ENCODE measurements at places on chromosomes 2 and 18.

DNA sequence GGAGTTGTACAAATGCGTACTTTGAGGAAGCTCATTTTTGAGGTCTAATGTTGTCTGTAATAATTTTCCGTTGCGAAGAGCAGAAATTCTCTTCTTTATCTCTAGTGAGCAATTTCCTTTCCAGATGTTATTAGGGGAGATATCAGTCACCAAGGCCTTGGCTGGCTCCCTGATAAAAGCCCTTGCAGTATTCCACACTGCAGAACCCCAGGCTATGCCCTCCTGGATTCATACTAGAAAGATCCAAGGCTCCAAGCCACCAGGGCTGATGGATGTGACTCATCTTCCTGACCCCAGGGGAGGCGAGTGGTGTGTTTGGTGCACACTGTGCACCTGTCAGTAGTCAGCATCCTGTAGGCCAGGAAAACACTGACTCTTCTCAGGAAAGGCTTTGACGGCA is 34.7 kb downstream of the INO80C start:
- no peak for DNase-seq

GRCh38 chr2:239927424-239927981 is 97.6 kb downstream of the NDUFA10 start:
- DNase-seq: peak; percentile 55

DNA sequence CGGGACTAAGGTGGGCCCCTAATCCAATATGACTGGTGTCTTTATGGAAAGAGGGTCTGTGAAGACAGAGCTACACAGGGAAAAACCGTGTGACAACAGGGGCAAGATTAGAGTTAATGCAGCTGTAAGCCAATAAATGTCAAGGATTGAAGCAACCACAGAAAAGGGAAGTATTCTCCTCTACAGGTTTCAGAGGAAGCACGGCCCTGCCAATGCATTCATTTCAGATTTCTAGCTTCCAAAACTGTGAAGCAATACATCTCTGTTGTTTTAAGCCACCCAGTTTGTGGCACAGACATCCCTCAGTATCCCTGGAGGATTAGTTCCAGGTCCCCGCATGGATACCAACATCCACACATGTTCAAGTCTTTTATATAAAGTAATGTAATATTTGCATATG is 48.8 kb downstream of the SPP2 start:
- no peak for DNase-seq

DNA sequence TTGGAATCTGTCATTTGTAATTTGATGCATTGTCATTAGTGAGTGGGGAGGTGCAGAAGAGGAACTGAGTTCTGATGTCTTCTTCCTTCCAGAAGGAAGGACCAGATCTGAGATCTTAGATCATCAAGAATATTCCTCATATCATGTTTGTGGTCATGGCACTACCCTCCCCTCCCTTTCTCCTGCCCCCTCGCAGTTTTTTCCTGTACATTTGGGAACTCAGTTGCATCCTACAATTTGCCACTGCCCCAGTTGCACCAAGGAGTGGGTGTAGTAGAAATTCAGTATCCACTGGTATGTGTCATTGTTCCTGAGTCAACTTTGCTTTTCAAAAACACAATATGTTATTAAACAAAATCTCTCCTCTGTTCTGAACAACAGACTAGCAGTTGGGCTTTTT is 26.6 kb upstream of the ACVR1 start:
- DNase-seq: no peak

- no peak for DNase-seq
Observed at GRCh38 chr2:166653185-166653813, 159.2 kb upstream of the SCN7A start.

- DNase-seq: no peak
Observed at GRCh38 chr2:44510246-44510645, 148.5 kb downstream of the CAMKMT start.

GRCh38 chr2:72007402-72007801 is 140.3 kb downstream of the CYP26B1 start:
- DNase-seq: no peak

GRCh38 chr2:38892819-38893218 is 3.1 kb downstream of the ARHGEF33 start:
- DNase-seq: no peak

DNA sequence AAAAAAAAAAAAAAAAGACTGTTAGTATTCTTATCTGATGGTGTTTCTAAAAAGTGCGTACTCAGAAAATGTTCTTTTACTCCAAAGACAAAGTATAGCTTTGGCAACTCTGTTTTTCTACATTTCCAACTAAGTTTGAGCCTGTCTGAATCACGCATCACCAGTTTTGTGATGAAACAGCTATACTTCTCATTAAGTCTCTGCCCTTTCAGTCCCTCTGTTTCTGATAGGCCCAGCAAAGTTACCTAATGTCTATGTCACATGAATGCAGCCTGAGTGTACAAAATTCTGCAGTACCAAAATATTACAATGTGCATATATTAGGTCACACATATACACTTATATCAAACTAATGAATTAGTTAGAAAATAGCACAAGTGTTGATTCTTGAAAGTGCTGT is 22.4 kb downstream of the TWSG1 start:
- no peak for DNase-seq

- DNase-seq: no peak
Observed at GRCh38 chr18:47908592-47908991, 21.9 kb downstream of the SMAD2 start.

DNA sequence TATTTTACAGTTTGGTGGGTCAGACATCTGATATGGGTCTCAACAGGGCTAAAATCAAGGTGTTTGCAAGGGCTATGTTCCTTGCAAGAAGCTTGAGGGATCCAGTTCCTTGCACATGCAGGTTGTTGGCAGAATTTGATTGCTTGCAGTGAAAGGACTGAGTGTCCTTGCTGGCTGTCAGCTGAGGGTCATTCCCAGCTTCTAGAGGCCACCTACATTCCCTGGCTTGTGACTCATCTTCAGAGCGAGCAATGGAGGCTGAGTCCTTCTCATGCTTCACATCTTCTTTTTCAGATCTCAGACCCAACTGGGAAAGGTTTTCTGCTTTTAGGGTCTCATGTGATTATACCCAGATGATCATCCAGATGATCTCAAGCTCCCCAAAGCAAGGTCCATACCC is 12.4 kb downstream of the MEX3C start:
- no peak for DNase-seq

DNA sequence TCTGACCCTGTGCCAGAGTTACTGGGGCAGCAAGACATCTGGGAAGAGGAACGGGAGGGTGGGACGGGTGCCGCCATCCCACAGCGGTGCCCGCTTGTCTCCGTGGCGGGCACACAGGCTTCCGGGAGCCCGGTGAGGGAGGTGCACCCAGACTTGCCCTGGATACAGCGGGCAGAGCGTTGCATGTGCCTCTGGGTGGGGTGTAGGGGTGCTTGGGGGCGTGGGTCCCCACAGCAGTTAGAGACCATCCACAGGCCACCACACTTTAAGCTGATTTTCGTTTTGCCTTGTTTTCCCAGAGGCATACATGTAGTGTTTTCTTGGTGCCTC is 45.1 kb downstream of the SH3BP4 start:
- no peak for DNase-seq

DNA sequence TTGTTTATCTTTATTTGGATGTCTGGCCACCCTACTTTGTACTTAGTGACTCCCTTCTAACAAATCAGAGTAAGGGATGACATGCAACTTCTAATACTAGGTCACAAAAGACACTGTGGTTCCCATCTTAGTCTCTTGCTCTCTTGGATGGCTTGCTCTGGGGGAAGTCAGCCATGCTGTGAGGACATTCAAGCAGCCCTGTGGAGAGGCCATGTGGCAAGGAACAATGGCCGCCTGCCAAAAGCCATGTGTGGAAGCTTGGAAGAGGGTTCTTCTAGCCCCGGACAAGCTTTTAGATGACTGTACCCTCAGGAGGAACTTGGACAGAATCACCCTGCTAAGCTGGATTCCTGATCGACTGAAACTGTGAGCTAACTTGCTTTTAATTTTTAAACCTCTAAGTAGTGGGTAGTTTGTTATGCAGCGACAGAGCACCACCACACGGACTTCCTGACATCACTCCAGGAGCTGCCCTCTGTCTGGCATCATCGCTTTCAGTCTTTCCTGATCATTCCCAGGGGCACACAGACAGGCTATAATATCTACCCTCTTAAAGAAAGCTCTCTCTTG is 116.8 kb upstream of the ODC1 start:
- DNase-seq: no peak

DNA sequence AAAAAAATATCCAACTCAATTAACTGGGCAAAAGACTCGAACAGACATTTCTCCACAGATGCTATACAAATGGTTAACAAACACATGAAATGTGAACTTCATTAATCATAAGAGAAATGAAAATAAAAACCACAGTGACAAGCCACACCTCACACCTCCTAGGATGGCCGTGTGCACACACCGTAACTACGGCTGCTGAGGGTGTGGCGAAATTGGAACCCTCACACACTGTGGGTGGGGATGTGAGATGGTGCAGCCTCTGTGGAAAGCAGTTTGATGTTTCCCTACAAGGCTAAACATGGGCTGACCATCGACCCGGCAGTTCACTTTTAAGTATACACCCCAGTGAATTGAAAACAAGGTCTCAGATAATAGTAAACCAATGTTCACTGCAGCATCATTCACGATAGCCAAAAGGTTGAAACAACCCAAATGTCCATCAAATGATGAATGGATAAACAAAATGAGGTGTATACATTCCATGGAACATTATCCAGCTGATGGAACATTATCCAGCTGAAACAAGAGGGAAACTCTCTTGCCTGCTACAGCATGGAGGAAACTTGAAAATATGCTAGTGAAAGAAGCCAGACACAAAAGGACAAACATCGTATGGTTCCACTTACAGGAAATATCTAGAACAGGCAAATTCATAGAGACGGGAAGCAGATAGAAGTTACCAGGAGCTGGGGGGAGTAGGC is 32.2 kb downstream of the ZAP70 start:
- DNase-seq: no peak

DNA sequence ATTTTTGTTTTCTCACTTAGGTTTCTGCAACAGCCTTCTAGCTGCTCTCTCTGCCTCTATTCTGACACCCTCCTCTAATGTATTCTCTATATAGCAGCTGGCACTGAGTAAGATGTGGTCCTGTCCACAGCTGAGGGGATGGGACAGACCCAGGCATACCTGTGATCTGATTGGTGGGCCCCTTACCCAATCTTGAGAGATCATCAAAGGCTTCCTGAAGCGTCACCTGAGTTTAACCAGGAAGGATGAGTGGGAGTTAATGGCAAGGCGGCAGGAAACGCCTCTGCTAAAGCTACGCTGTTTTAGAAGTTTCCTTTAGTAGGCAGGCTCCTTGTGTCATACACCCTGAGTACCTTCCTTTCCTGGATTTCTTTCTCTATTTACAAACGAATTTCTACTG is 5.7 kb upstream of the TET3 start:
- no peak for DNase-seq

- DNase-seq: no peak
Observed at GRCh38 chr2:61604433-61604832, 66.3 kb upstream of the XPO1 start.

DNA sequence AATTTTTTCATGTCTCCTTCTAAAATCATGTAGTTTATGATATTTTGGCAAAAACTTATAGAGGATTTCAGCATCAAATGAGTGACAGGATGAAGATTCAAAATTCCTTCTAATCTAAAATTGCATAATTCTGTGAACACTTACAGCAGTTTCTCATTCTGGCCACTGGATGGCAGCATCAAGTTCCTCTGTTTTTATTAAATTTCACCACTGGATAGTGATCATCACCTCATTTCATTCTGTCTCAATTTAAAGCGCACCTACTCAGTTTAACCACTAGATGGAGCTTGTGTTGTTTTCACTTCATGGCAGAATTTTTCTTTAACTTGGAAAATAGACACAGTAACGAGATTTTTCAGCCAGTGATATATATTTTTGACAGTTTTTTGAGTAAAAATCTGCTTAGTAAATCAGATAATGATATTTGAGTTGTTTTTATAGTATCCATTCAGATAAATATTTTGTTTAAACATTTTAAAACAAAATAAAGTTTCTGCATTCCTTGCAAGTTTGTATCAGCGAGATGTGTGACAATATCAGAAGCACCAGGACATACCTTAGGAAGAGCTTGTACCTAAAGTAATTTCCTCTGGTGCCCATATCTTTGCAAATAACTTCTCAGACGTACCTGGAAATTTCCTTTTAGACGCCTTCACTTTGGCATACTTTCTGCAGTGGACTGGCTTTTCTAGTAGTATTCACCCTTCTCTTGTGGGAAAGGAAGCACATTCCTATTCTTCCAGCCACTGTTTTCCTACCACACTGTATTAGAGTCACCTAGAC is 94.7 kb upstream of the ARHGAP15 start:
- no peak for DNase-seq

- no peak for DNase-seq
Observed at GRCh38 chr2:29159125-29159524, 43.9 kb downstream of the CLIP4 start.

DNA sequence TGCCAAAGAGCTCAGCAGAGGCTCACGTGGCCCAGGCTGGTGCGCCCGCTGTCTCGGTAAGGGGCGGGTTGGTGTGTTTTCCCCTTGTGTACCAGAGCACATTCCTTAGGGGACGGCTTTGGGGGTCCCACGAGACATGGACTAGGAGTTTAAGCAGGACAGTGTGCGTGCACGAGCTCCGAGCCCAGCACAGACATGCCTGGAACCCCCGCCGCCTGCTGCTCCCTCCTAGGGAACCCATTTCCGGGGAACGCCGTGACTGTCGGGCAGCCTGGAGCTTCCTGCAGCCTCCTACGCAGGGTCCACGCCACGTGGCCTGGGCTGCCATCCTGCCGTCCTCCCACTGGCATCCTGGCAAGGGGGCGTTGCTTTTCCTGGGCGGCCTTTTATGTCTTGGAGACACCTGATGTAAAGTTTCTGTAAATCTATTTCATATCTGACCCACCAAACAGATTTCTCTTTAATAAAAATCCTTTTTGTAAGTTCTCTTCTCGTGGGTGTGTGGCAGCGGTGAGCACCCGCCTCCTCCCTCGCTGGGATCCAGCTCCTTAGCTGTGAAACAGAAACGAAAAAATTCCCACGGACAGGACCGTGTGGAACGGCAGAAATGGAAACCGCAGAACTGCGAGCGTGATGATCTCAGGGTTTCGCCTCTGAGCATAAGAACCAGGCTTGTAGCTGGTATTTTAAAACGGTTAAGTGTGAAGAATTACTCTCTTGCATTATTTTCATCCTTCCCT is 43.5 kb upstream of the KCNG2 start:
- DNase-seq: no peak

DNA sequence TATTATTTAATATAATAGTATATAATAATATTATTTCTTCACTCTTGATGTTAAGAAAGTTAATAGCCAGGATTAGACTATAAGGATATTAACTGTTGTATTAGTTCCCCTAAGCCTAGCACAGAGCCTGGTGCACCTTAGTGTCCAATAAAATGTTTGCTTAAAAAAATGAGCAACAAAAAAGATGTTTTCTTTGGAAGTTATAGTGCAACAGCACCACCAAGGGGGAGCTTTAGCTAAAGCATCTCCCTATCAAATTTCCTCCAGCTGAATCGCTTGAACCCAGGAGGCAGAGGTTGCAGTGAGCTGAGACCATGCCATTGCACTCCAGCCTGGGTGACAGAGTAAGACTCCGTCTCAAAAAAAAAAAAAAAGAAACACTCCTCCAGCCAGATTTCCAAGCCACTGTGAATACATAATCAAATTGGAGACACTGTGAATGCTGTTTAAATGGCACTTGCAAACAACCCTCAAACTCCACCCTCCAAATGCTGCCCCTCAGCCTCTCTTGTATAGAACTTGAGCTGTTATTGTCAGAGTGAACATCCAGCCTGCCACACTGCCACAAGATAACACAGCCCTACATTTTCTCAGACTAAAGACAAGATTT is 221.9 kb downstream of the DYM start:
- DNase-seq: no peak

GRCh38 chr2:101121174-101121573 is 30.0 kb downstream of the TBC1D8 start:
- no peak for DNase-seq

GRCh38 chr2:2738276-2738675 is 407.2 kb upstream of the MYT1L start:
- DNase-seq: no peak

All from coronary artery (tissue), 2 donors.